AG10803 (cell line): ENCODE measurements at places on chromosomes 2 and 18.

DNA sequence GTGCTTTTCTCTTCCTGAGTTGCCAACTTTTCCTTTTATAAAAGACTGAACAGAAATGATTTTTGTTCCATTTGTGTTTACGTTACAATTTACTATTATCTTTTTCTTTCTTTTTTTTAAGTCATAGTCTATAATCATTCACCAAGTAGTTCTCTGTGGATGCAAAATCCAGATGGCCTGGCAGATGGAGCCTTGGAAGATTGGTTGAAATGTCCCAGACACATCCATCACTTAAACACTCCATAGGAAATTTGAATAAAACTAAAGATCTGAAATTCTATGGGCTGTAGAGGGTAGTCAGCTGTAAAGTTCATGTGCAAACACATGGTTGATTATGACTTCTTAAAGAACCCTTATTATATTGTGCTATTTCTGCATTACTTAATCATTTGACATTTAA is 164.8 kb upstream of the DOCK10 start:
- DNase-seq, result no peak

DNA sequence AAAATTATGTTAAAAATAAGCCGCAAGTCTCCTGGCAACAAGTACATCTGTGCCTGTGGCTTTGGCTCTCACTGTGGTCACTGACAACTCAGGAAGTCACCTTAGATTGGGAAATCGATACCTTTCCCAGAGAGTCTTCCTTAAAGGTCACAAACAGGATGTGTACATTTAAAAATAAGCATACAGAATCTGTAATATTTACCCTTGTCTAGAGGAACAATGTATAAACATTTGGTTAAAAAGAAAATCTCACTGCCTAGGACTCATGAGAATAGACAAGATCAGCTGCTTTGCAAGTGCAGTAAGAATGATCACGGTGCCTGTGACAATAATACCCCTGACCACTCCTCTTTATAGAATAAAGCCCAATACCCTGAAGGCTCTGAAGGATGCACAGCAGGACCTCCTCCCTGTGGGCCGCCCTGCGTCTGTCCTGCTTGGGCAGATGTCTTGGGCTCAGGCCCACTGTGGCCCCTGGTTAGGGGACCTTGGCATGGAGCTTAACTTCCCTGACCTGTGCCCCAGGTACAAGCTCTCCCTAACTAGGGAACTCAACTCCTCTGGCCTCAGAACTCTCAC is 98.0 kb upstream of the MGAT4A start:
- no peak for DNase-seq

DNA sequence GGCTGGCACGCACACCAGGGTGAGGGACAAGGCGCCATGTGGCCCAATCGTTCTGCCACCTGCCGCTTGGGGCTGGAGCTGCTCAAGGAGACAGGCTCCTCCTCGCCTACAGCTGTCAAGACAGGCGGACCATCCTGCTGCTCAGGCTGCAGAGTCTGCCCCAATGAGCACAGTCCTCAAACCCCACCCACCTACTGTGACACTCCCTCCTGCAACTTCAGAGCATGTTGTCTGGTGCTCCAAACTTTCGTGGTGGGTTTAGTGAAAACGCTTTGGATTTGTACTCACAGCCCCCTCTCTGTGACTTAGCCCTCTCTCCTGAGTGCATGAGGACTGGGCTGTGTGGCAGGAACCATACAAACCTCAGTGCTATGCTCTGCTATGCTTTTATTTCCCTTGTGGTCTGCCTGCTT is 23.2 kb upstream of the SLC35F6 start:
- DNase-seq, result no peak

GRCh38 chr18:13530879-13531387 is 195.4 kb downstream of the FAM210A start:
- DNase-seq, result peak; percentile 75

- DNase-seq, result no peak
Observed at GRCh38 chr2:26854283-26854827, 6.4 kb downstream of the DPYSL5 start.

GRCh38 chr18:48975120-48975816 is 24.5 kb upstream of the SMAD7 start:
- no peak for DNase-seq

DNA sequence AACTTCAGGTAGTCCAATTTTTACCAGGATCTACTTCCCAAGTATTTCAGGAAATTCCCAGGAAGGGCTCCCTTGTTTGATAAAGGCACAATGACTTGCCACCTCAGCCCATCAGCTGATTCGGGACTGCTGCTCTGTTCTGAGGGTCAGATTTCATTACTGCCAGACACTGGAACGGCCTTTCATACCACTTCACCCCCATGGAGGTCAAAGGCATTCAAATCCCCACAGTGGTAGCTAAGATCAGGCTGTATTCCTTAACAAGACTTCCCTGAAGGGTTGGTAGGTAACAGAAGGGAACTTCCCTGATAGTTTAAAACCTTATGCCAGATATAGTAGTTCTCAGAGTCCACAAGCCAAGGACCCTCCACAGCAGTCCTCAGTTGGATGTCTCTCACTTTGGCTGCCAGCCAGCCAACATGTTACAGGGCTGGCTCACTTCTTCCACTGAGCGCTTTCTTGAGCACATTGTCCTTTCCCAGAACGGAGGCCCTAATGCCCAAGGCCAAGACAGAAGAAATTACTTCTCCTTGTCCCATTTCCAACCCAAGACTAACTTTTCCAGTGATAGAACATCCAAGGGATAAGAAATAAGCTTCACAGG is 40.0 kb upstream of the GLS start:
- DNase-seq, result no peak

DNA sequence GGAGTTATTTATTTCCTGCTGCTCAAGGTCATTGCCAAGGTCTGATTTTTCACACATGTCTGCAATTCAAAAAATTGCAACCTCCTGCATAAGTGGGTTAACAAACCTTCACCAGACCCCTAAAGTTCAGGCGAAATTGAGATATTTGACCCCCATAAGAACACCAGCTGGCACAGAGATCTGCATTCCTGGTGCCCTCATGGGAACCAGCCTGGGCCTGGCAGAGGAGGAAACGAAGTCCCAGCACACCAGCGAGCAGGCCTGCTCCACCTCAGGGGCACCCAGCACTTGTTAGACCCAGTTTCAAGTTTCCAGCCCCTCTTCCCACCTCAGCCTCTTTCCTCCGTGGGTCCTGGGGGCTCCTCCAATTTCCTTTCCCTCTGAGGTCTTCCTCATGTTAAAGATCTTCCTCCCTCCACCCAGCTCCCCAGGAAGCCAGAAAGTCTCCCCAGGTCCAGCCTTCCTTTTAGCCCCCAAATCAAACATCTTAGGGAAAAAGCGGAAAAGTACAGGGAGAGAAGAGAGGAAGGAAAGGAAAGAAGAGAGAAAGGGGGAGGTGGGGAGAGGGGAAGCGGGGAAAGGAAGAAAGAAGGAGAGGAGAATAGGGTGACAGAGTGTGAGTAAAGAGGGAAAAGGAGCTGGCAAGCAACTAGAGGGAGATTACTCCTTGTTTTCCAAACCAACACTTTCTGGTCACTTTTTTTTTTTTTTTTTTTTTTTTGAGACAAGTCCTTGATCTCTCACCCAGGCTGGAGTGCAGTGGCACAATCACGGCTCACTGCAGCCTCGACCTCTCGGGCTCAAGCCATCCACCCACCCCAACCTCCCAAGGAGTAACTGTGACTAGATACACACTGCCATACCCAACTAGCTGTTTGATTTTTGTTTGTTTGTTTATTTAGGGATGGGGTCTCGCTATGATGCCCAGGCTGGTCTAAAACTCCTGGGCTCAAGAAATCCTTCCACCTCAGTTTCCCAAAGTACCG is 3.9 kb upstream of the C2orf72 start:
- no peak for DNase-seq

- DNase-seq, result peak; percentile 56
Observed at GRCh38 chr18:12837747-12838146, 46.3 kb downstream of the PTPN2 start.

DNA sequence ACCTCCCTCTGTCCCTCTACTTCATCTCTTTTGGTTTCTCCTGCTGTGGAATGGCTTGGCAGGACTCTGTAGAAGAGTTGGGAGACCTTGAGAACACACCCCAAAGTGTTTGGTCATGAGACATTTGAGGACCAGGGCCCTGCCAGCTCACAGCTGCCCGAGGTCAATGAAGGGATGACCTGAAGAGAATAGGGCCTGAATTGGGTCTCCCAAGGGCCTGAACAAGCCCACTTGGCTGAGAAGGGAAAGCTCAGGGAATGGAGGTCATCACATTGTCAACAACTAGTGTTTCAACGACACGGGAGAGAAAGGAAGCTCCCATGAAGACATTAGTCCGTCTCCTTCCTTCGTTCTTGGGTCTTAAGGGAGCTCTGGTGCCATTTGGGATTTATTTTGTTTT is 52.8 kb downstream of the TTC32 start:
- DNase-seq, result no peak

DNA sequence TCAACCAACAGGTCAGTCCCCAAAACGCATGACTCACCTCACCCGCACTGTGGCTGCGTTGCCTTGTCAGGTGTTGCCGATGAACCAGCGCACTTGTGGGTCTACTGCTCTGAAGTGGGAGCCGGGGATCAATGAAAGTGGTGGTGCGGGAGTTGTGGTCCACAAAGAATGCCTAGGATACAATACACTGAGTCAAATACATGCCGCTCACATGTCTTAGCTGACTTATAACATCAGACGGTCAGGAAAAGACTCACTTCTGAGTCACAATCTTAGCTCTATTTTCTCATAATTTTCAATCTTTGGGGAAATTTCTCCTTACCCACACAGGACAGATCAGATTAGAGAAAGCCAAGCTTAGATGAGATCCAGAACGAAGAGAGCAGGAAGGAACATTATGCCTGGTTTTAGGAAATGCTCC is 107.1 kb upstream of the STK17B start:
- peak; percentile 76 for DNase-seq
